ENCODE measurements at places on chromosomes 1 and 21. TPM values are rescaled to one million over a fixed set of nuclear protein-coding genes. Genes with fewer than 3 reads are reported as not detected.

GRCh38 chr21:39397646-39398385 is 47.8 kb downstream of the LCA5L start:
- no peak for DNase-seq

DNA sequence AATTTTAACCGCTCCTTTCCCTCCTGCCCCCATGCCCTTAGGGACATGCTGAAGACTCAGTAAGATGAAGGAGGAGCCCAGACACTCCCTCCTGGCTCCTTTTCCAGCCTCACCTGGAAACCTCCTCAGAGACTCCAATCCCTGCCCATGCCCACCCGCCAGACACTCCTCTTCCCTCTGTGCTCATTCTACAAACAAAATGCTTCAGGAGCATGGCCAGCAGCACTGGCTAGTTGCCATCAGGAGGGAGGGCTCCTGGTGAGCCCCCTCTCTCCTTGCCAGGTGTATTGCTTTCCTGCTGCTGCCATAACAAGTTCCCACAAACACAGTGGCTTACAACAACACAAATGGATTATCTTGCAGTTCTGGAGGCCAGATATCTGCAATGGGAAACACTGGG is 126.1 kb downstream of the PSMG1 start:
- DNase-seq: no peak

- DNase-seq: no peak
Observed at GRCh38 chr1:39337067-39337466, 132.6 kb downstream of the MACF1 start.

DNA sequence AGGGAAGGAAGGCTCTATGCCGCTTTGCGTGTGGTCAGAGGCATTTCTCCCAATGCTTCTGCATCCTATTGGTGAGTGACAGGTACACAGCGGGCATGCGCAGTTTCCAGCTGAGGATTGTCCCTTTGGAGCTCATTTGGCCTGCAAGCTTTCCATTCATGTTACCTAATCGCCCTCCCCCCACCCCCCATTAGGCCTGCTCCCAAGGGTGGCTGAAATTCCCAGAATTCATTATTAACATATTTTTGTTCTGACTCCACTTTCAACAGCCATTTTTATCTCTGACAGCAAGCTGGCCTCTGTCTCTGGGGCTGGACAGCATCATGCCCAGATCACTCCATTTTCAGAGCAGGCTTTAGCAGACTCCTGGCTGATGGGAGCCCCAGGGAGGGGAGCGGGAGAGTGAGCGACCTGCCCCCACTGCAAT is 25.6 kb downstream of the MIS18A start:
- no peak for DNase-seq

DNA sequence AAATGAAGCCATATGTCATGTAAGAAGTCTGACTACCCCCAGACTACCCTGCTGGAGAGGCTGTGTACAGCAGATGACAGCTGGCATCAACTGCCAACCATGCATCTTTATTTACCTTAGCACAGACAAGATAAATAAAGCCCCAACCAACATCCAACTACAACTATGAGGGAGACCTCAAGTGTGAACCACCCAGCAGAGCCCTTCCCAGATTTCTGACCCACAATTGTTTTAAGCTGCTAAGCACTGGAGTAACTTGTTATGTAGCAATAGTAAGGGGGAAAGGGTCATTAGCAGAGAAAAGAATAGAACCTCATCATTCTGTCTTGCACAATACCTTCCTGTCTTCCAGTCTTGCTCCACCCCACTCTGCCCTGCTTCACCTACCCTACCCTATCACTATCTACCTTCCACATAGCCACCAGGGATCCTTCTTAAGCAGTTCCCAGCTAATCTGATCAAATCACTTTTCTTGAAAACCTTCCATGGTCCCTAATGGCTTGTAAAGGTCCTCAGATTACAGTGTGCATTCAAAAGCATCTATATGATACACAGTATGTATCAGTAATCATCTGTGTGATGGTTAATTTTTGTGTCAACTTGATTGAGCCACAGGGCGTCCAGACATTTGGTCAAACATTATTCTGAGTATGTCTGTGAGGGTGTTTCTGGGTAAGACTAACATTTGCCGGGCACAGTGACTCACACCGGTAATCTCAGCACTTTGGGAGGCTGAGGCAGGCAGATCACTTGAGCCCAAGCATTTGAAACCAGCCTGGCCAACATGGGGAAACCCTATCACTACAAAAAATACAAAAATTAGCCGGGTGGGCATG is 19.6 kb upstream of the RBM15 start:
- DNase-seq: peak; percentile 38

GRCh38 chr1:187070076-187070475 is 241.3 kb downstream of the PLA2G4A start:
- peak; percentile 44 for DNase-seq

DNA sequence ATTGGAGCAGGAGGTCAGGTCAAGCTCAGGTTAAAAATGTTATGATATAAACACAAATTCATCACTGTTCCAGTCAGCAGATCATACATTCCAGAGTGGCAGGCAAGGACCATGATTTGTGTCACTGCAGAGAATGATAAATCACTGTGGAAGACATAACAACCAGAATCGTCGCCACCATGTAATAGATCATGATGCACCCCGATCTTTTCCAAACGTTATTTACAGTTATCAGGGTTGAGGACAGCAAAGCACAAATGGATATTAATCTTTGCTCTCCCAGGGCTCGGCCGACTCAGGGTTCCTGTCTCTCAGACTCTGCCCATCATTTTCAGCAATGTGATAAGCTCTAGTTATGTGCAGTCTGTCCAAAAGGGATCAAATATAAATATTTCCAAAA is 122.7 kb downstream of the ZBTB18 start:
- DNase-seq: no peak

DNA sequence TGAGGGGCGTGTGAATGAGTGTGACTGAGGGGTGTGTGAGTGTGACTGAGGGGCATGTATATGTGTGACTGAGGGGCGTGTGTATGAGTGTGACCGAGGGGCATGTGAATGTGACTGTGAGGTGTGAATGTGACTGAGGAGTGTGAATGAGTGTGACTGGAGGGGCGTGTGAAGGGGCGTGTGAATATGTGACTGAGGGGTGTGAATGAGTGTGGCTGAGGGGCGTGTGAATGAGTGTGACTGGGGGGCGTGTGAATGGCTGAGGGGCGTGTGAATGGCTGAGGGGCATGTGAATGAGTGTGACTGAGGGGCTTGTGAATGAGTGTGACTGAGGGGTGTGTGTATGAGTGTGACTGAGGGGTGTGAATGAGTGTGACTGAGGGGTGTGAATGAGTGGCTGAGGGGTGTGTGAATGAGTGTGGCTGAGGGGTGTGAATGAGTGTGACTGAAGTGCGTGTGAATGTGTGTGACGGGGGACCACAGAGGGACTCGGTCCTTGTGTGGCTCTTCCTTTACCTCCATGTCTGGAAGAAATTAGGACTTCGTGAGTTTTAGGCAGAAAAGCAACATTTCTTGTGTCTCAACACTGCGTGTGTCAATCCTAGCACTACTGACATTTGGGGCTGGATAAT is 105.8 kb downstream of the GLIS1 start:
- DNase-seq: no peak

DNA sequence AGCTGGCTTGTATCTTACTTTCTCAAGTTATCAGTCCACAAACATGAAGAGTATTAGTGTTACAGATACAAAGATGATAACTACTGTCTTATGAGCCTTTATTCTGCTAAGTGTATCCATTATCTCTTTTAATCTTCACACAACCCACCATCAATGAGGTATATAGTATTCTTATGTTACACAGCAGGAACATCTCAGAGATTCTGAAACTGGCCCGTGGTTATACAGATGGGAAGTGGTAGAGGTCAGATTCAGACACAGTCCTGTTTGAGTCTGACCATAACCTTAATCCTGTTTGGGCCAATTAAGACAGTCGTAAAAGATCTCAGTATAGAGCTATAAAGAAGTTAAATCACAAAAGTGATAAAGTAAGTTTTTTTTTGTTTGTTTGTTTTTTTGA is 5.1 kb upstream of the TMEM269 start:
- no peak for DNase-seq

- no peak for DNase-seq
Observed at GRCh38 chr1:109241841-109242345, 7.4 kb upstream of the CELSR2 start.

- no peak for DNase-seq
Observed at GRCh38 chr1:58979086-58979485, 195.2 kb upstream of the JUN start.

GTF2B gene
- total RNA-seq: 108 TPM

TFAP2E gene
- 0.21 TPM for total RNA-seq
